ENCODE measurements at places on chromosomes 6 and 20. TPM values are rescaled to one million over a fixed set of nuclear protein-coding genes. Genes with fewer than 3 reads are reported as not detected.

SIRPA gene
- 22.1 TPM for total RNA-seq

TOX2 gene
- total RNA-seq, result 1.2 TPM

SIRPD gene
- total RNA-seq, result not detected

EPHA7 gene
- total RNA-seq, result 69.3 TPM

C6orf163 gene
- total RNA-seq, result 8.6 TPM

HLA-DPA1 gene
- 19.8 TPM for total RNA-seq

LGSN gene
- total RNA-seq, result 0.39 TPM

RSPO3 gene
- 3.9 TPM for total RNA-seq

SYNGAP1 gene
- total RNA-seq, result 11.5 TPM

ADGRF4 gene
- not detected for total RNA-seq

C6orf52 gene
- total RNA-seq, result 7.1 TPM

TNF gene
- not detected for total RNA-seq

CTCFL gene
- 0.28 TPM for total RNA-seq

TMEM244 gene
- not detected for total RNA-seq
